ENCODE measurements at places on chromosomes 7 and 10. TPM values are rescaled to one million over a fixed set of nuclear protein-coding genes. Genes with fewer than 3 reads are reported as not detected.

Gene HILPDA
- total RNA-seq, result 22.3 TPM

Gene STAG3
- 1.9 TPM for total RNA-seq

Gene NPSR1
- not detected for total RNA-seq

Gene PLEKHS1
- total RNA-seq, result 25.7 TPM

Gene TAS2R38
- not detected for total RNA-seq

Gene LIPF
- total RNA-seq, result not detected

Gene CALML5
- total RNA-seq, result not detected

Gene SFTPD
- 0.89 TPM for total RNA-seq

Gene ATOH7
- not detected for total RNA-seq

Gene POLR2J2
- total RNA-seq, result 17.3 TPM

Gene RNF32
- 1.4 TPM for total RNA-seq

Gene ANKRD61
- not detected for total RNA-seq

Gene FASTK
- 91.7 TPM for total RNA-seq

Gene TMEM229A
- 0.42 TPM for total RNA-seq

Gene NEBL
- total RNA-seq, result 25.5 TPM

Gene LFNG
- 22.5 TPM for total RNA-seq

Gene MYOF
- 339 TPM for total RNA-seq

Gene TMEM225B
- 2.9 TPM for total RNA-seq

Gene CYP2E1
- 2.9 TPM for total RNA-seq

Gene EN2
- not detected for total RNA-seq

Gene MBL2
- not detected for total RNA-seq

Gene DYDC1
- not detected for total RNA-seq

Gene HMX3
- total RNA-seq, result not detected

Gene CLRN3
- not detected for total RNA-seq

Gene MPP7
- 35.8 TPM for total RNA-seq

Gene DRGX
- total RNA-seq, result not detected

Gene SUGCT
- total RNA-seq, result 3.1 TPM

Gene UROS
- total RNA-seq, result 49.4 TPM

Measured in ureter (tissue), 1 donor.